Stimulated activated CD8-positive, alpha-beta memory T cell treated with anti-CD3 and anti-CD28 coated beads, Interleukin-2, amount 100 ng/mL, for 1 hour (primary cell): ENCODE measurements at places on chromosomes 6 and 20.

GRCh38 chr6:108082539-108082938 is 8.0 kb upstream of the OSTM1 start:
- no peak for DNase-seq

DNA sequence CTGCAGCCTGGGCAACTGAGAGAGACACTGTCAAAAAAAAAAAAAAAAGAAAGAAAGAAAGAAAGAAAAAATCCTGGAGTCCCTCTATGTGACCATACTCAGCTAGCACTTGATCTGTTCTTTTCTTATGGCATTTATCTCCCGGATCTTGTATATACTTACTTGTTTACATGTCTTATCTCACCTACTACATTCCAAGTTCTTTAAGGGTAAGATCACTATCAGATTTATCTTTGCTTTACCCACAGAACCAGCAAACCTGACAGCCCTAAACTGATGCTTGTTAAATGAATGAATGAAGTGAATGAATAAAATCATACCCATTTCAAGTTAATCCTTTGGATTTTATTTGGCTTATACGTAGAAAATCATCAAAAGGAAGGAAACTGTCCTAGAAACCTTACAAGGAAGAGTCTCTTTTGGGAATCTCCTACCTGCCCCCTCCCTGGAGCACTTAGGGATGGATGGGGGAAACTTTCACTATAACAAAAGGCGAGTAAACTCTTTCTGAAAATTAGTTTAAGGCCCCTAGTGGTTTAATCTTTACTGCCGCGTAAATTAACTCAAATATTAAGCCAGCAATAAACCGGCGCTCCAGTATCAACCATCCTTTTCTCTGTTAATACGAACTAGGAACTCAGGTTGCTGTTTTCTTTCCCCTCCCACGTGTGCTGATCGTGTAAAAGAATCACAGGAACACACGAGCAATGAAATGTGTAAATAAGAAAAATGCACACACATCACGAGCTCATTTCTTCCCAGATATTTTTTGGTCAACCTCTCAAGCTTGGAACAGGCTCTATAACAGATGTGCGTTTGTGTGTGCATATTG is 1.3 kb upstream of the UTRN start:
- DNase-seq: no peak

DNA sequence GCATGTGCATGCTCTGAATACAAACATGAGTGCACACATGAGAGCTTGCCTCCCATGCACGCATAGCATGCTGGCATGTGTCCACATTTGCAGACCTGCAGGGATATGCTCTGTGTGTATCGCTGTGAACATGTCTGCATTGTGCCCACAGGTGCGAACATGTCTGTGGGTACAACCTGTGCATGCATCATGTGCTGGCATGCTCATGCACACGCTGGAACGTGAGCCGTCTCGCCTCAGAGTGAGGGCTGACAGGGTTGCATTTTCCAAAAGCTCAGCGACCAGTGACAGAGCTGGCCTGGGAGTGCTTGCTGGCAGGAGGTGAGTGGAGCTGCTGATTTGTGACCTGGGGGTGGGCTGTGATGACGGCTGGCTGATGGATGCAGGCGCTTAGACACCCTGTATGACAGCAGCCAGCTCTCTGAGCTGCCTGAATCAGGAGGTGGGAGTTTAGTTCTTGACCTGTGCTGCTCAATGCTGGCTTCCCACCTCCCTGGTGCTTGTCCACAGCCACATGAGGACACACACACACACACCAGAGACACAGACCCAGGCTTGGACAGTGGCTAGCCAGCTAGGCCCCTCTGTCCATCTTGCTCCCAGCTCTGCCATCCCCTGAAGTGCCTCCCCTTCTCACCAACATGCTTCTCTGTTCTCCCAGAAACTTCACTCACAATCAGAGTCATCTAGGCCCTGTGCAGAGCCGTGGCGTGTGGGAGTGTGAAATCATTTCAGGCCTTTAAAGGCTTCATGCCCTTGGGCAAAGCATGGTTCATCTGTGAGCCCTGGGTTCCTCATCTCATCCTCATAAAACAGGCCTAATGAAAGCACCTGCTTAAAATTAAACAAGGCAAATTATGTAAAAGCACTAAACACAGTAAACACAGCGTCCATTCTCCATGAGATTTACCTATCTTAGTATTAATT is 51.4 kb downstream of the CD40 start:
- no peak for DNase-seq

DNA sequence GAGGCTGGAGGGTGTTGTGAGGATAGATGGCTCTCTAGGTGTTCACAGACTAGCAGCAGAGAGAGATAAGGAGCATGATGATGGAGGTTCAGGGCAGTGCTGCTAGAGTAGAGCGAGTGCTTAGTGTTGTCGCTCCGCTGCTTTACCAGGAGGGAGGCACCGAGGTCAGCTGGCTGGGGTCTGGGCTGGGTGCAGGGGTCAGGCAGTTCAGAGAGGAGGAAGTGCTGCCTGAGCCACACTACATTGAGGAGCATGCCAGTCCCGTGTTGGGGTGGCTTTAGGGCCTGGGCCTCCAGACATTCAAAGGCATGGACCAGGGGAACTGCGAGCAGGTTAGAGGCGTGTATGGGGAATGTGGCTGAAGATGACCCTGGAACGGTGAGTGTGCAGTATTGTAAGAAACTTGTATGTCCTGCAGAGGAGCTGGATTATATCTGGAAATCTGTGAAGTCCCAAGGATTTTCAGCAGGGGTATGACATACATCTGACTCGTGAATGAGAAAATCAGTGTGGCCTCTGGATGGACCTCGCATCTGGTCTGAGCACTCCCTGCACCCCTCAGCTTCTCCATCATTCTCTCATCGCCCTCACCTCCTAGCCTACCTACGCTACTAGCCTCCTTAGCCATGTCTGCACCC is 66.9 kb downstream of the IGF2R start:
- DNase-seq: no peak

- no peak for DNase-seq
Observed at GRCh38 chr6:158068893-158069799, 87.5 kb downstream of the SYNJ2 start.

GRCh38 chr20:13644010-13644409 is 5.3 kb upstream of the TASP1 start:
- DNase-seq: no peak

- DNase-seq: no peak
Observed at GRCh38 chr6:156720691-156721685, 56.2 kb upstream of the ARID1B start.

- no peak for DNase-seq
Observed at GRCh38 chr20:50625986-50626677, 65.2 kb downstream of the RIPOR3 start.

- DNase-seq: no peak
Observed at GRCh38 chr6:161434921-161435747, 161.3 kb upstream of the AGPAT4 start.

DNA sequence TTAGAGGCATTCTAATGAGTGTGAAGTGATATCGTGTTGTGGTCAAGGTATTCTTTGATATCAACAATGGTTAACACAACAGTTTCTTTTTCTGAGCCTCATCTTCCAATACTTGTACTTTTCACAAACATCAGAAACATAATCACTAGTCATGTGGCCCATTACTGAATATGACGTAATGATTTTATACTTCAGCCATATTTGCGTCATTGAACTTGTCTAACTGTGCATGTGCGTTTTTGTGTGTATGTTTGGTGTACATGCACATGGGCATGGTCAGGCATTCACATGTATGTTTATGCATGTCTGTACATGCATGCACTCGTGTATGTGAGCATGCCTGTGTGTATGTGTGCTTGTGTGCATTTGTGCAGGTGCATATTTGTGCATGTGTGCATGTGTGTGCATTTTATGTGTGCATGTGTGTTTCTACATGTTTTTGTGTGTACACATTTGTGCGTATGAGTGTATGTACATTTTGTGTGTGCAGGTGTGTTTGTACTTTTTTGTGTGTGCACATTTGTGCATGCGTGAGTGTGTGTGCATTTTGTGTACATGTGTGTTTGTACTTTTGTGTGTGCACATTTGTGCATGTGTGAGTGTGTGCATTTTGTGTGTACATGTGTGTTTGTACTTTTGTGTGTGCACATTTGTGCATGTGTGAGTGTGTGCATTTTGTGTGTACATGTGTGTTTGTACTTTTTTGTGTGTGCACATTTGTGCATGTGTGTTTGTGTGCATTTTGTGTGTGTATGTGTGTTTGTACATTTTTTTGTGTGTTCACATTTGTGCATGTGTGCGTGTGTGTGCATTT is 29.4 kb downstream of the PRR18 start:
- DNase-seq: no peak

GRCh38 chr6:28490205-28490890 is 25.2 kb downstream of the GPX6 start:
- no peak for DNase-seq

DNA sequence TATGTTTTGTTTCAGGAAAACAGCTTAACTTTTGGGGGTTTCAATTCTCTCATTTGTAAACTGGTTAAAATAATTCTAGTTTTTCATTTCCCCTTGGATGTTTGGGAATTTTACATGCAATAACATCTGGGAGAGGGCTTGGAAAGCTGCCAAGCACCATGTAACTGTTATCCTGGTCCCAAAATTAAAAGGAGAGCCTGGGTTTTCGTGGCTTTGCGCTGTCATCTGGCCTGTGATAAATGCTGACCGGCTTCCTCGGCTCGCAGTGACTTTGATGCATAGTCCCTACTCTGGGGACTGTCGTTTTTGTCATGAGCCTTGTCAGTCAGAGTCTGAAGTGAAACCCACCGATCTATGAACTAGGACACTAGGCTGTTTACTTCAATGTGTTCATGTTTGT is 12.2 kb downstream of the SLC35F1 start:
- no peak for DNase-seq

DNA sequence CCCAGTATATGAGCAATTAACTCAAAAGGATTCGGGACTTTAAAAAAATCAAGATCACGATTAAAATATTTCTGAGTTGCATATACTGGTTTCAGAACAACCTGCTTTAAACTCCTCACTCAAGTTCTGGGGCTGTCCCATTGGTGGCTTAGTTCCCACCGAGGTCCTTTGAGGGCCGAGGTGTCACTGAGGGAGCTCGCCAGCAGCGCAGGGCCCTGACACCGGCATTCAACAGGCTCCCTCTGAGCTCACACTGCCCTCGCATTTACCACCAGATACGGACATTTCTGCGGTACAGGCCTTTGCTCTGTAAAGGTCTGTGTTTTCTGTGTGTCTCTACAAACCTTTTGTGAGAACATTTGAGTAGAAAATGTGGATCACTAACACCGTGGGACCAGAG is 24.4 kb upstream of the BNIP5 start:
- DNase-seq: no peak

DNA sequence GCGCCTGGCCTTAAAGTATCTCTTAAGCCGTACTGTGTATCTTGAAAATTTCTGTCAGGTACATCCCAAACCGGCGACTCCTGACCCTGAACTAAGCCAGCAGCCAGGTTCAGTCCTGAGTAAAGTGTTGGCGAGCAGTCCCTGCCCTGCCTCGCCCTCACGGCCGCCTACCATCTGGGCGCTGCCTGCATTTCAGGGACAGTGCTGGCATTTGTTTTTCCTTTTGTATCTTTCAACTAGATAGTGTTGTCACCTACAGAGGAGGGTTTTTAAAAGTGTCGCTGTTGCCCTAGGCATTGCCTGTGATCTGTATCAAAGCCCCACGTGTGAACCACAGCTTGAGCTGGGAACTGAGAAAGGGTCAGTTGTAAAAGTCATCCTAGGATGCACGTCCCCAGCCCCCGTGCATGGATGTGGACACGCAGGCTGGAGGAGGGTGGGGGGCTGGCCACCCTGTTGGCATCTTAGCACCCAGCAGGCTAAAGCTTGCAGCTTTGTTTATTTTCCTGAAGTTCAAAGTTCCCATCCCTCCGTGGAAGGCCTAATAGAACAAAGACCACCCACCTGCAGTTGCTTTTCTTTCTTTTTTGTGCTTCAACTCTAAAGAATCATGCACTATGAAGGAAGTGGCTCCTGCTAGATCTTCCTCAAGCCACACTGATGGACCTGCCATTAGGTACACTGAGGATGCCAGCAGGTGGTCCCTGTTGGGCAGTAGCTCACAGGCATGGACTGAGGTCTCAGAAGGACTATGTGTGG is 136.8 kb downstream of the ZDHHC14 start:
- DNase-seq: no peak

GRCh38 chr20:19815553-19815991 is 57.5 kb downstream of the RIN2 start:
- no peak for DNase-seq

GRCh38 chr6:129312880-129313279 is 397.1 kb downstream of the ARHGAP18 start:
- DNase-seq: no peak

DNA sequence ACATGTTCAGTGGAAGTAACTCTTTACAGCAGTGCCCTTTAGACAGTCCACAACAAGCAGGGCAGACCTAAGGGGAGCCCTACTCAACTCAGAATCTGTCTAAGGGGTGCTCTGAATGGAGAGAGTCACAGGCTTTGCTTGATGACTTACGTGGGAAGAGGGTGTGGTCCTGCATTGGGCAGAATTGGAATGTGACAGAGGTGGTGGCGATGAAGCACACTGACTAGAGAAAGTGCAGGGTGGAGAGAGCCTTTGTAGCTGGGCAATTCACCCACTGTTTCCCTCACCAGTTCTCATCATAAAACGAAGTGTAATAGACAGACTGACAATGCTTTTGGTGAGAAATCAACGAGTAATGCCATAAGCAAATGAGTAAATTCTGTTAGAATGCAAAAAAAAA is 11.2 kb downstream of the TP53INP2 start:
- DNase-seq: no peak
